ENCODE measurements at places on chromosomes 7 and 10.
A peak's percentile ranks its signal among the peaks of the same experiment; 100 is the strongest.

GRCh38 chr7:3300221-3300650 lies 816 bp upstream of the SDK1 start:
- DNase-seq, result no peak

GRCh38 chr10:13904064-13904463 lies 317.3 kb downstream of the PRPF18 start:
- no peak for DNase-seq

- DNase-seq, result no peak
These were observed 506.0 kb downstream of the AUTS2 start for GRCh38 chr7:70104243-70104642.

- DNase-seq, result no peak
These were observed 30.0 kb upstream of the PRKAR1B start for GRCh38 chr7:756928-757560.

DNA sequence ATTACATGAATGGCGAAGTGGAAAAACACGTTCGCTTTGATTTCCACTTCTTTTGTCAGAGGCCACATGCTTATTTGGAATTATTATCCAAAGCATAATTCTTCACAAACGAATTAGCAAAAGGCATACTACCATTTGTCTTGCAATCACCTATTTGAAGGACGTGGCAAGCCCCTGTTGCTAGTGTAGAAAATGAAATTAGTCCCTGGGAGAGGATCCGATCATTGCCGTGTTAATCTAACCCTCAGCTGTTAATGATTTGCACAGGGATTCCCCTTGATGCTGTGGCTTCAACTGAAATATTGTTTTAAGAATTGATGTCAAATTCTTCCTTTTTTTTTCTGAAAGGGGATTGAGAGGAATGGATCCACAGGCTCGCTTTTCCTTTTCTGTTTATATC lies 4.6 kb downstream of the AGMO start:
- DNase-seq, result no peak

DNA sequence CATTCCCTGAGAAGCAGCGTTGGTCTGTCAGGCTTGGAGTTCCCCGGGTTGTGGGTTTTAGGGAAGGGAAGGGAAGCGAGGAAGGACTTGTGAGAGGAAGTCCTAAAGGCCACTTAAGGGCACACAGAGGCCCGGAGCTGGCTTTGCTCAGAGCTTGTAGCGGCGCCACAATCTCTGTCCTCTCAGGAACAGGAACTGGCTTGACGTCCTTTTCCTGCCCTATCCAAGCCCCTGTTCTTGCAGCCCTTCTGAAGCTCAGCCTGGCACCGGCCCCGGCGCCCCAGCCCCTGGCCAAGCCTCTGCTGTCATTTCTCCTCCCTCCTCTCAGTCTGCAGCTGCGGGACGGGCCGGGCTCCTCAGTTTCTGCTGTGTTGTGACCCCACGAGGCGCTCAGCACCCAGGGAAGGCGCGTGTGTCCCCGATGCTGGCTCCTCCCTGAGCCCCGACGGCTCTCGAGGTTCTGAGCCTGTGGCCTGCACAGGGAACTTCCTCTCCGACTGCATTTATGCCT lies at the start of gene GIMAP8:
Gene GIMAP8 (plus strand): TSS at position 140 of the 511 bp plus-strand sequence. CDS start 16,069 bp downstream, outside the sequence.
- peak; percentile 44 for DNase-seq
